Stimulated activated CD4-positive, alpha-beta T cell treated with anti-CD3 and anti-CD28 coated beads, Interleukin-4, amount 100 ng/mL, for 24 hours (primary cell): ENCODE measurements at places on chromosomes 4 and X.

DNA sequence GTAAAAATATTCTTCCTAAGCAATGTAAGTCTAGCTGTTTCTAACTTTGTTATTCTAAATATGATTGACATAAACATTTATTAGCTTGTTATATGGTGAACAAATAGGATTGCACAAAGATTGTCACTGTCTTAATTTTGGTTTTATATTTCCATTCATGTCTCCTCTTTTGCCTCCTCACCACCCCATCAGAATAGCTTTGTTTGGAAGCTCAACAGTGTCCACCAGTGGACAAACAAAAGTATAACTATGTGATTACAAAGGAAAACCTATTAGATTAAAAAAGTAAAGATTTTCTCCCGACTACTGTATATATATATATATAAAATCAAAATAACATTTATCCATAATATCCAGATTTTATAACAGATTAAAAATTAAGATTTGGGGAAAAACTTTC is 468.2 kb downstream of the ZIC3 start:
- no peak for DNase-seq

DNA sequence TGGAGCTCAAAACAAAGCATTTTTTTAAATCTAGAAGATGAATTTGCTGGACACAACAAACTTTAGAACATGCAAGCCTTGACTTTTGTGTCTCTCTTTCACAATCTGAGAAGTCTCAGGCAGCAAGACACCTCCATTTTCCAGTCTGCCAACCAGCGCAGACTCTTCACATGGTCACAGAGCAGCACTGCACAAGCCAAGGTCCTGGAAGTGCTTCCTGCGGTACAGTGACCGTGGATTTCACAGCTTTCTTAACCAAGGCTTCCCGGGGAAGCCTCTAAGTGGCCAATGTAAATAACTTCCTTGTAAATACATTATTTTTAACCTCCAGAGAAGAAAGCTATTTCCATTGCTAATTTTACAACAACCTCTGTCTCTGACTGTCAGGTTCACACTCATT is 31.2 kb downstream of the ZNF827 start:
- DNase-seq, result no peak

GRCh38 chrX:129779747-129780146 is at the start of gene SASH3:
TSS of gene SASH3 (plus strand) at chrX:129779949. CDS start at chrX:129780098, 149 bp downstream.
- DNase-seq, result peak; percentile 57

- no peak for DNase-seq
These were observed 212.4 kb downstream of the NR3C2 start for GRCh38 chr4:148229798-148230197.

DNA sequence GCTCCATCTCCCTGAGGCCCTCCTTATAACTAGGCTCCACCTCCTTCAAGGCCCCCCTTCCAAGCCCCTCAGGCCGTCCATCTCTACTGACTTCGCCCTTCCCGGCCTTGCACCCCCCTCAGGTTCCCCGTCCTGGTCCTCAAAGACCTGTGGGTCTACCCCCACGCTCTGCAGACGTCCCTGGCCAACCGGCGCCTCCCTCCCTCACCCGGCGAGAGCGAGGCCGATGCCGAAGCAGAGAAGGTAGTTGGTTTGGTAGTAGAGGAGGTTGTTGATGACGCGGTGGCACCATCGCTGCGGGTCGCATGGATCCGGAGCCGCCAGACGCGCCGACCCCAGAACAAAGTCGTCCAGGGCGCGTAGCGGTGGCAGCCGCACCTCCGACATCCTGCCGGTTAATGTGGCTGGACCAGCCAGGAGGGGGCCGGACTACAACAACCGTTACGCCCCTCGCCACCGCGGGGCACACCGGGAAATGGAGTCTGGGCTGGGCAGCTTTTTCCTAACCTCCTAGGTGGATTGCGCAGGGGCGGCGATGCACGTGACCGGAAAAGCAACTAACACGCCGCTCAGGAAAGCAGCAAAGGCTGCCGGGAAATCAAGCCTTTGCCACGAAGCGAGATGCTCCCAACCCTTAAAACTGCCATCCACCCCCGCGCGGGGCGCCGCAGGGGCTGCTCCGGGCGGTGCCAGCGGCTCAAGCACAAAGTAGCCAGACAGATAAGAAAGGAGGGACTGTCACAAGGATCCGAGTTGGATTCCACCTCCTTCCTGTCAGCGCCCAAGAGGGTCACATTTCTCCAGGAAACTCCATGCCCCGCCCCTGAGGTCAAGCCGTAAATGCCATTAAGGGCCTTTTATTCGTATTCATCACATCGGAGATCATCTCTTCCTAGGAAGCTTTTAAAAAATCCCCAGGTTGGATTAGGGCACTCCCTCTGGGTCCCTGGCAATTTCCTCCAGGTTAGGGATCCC is at the start of gene PRAF2:
PRAF2 (minus strand) TSS at position 402 of the 975 bp plus-strand sequence; CDS start at position 387, 15 bp downstream.
- DNase-seq, result peak; percentile 91
